Cortex of kidney (tissue), 1 donor: ENCODE measurements at places on chromosomes 6 and 20.

- DNase-seq = no peak
Measured at GRCh38 chr6:36660771-36661471, 17.6 kb upstream of the CDKN1A start.

- DNase-seq = no peak
Measured at GRCh38 chr20:25032065-25032477, 25.9 kb downstream of the ACSS1 start.

GRCh38 chr6:43399932-43400487 is 27.3 kb upstream of the ABCC10 start:
- DNase-seq = no peak

DNA sequence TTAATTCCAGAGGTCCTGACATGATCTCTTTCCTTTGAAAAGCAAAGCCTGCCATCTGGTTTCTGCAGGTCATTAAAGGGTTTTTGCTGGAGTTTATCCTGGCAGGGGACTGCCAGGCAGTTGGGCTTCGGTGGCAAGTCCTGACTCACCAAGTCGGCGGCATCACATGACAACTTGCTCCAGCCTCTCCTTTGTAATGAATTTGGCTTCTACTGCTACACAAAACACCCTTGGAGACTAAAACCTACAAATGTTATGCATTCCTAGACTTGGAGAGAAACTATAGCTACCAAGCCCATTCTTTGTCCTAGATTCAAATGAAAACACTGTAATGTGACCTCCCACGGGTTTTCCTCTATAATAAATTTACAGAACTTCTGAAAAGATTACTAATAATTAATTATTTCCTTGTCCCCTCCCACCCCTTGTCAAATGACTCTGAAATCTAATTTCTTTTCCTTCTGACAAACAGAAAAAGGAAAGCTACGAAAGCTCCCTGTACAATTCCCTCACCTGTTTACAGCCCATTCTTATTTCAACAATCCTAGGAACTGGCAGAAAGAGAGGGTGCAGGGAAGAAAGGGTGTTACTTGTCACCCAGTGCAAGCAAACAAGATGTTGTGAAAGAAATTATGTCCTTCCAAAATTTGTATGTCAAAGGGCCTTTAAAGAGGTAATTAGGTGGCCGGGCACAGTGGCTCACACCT is 62.9 kb downstream of the QRSL1 start:
- DNase-seq = no peak
